Activated CD4-positive, alpha-beta T cell treated with anti-CD3 and anti-CD28 coated beads, Interleukin-2, amount 50 U/mL, for 1 hour (primary cell): ENCODE measurements at places on chromosomes 16 and 17.

GRCh38 chr16:84207879-84208278 lies 16.9 kb downstream of the ADAD2 start:
- DNase-seq = no peak

GRCh38 chr16:23651943-23652468 lies 10.7 kb downstream of the DCTN5 start:
- no peak for DNase-seq

- DNase-seq = no peak
Measured at GRCh38 chr16:29775742-29776408, 2.2 kb upstream of the ZG16 start.

- DNase-seq = no peak
Measured at GRCh38 chr17:41522301-41523224, 3.9 kb upstream of the KRT15 start.

DNA sequence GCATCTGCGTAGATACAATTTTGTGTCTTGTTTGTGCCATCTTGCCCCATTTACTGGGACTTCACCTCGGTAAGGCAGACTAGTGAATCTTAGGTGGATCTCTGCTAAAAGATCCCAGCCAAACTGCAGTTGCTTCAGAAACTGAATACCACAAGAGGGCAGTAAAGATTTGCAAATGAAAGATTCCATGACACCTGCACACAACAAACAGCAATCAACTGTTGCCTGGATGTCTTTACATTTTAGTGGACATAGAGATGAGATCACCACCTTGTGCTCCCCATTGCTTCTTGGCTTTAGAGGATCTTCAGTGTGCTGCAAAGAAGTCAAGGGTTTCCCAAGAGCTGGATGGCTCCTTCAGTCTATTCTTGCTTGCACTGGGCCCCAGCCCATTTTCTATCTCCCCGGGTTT lies 119.2 kb upstream of the CACNG5 start:
- no peak for DNase-seq

- no peak for DNase-seq
Measured at GRCh38 chr16:57628008-57628781, at the start of gene ADGRG1. Gene ADGRG1 (plus strand): TSS chr16:57628630. CDS start chr16:57650288, 21,658 bp downstream.

DNA sequence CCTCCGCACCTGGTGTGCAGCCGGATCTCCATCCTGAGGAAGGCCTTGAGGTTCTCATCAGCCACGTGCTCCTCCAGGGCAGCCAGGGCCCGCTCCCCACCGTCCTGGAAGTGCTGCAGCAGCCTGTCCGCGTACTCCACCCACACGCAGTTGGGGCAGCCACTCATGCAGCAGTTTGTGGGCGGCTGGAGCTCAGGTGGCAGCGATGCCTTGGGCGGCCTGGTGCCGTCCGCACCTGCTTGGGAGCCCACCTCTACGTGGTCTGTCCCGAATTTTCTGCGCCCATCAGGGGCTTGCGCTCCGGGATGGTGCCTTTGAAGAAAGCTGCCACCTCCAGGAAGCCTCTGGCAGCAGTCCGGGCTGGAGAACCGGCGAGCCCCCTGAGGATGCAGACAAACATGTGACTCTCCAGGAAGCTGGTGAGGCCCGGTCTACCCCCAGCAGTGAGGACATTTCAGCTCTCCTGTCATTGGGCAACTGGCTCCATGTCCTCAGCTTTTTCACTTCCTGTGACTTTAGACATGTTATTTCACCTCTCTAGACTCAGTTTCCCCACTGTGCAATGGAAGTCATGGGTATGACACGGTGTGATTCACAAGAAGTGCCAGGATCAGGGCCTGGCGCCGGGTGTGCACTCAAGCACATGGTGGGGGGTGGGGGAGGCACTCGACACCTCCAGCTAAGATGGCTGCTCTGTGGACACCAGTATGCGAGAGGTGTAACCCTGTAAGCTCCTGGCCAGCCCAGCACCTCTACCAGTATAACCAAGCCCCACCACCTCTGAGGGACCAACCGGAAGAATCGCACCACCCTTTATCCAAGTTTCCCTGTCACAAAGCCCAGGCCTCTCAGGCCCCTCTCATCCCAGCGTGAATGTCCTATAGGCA lies 957 bp downstream of the OXLD1 start:
- DNase-seq = peak; percentile 44

- DNase-seq = no peak
Measured at GRCh38 chr16:1073566-1074378, 1.2 kb downstream of the SSTR5 start.

DNA sequence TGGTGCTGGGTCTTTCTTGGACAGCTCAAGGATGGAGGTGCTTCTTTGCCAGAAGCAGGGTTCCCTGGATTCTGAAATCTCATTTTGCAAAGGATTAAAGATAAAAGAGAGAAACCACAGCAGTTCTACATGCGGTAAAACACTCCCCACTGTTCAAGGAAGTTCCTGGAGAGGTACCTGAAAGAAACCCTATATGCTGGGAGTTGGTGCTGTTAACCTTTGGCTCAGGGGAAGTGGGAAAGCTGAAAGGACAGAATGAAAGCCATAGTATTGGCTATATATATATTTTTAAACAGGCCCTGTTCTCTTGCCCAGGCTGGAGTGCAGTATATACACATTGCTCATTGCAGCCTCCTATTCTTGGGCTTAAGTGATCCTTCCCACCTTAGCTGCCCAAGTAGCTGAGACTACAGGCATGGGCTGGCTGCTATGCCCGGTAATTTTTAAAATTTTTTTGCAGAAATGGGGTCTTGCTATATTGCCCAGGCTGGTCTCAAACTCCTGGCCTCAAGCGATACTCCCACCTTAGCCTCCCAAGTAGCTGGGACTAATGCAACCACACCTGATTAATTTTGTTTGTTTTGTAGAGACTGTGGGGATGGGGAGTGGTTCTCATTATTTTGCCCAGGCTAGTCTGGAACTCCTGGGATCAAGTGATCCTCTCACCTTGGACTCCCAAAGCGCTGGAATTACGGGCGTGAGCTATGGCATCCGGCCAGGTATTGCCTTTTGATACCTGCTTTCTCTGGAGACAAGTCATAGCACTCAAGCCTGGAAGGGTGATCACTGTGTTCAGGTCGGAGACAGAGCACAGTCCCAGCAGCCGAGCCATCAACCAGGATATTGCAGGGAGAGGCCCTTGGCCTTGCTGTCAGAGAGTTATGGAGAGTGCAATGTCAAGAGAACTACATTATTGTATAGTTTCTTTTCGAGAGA lies 55.2 kb downstream of the MSI2 start:
- DNase-seq = no peak

DNA sequence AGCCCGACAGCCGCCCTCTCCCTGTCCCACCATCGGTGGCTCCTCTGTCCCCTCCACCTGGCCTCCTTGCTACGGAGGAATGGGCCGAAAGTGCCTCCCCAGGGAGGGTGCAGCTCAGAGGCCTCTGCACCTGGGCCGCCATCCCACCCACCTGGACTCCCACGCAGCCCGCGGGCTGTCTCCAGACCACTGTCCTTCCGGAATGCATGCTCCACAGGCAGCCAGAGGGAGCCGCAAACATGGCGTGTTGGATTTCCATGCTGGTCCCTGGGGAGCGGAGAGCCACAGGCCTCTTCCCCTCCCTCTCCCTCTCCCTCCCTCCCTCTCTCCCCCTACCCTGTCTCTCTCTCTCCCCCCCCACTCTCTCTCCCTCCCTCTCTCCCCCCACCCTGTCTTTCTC lies 3.0 kb downstream of the SSTR5 start:
- no peak for DNase-seq

GRCh38 chr17:28904800-28905199 lies 1.9 kb upstream of the DHRS13 start:
- no peak for DNase-seq

- no peak for DNase-seq
Measured at GRCh38 chr16:47627085-47627639, 166.0 kb downstream of the PHKB start.

GRCh38 chr16:88743693-88744576 lies 37.6 kb downstream of the CTU2 start:
- peak; percentile 76 for DNase-seq

GRCh38 chr17:50947782-50948543 lies 81.8 kb upstream of the TOB1 start:
- no peak for DNase-seq

DNA sequence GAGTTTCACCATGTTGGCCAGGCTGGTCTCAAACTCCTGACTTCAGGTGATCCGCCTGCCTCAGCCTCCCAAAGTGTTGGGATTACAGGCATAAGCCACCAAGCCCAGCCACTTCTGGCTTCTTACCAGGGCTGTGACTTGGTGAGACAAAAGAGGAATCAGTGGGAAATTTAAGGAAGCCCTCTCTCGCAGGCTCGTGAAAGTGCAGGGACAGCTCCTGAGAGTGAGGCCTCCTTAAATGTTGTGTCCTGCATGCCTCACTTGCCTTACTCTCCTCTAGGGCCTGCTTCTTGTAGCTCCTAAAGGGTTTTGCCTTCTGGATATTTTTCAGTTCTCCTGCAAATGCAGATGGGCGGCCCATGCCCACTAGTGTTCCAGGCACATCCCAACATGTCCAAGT lies 5.2 kb downstream of the AHSP start:
- no peak for DNase-seq

DNA sequence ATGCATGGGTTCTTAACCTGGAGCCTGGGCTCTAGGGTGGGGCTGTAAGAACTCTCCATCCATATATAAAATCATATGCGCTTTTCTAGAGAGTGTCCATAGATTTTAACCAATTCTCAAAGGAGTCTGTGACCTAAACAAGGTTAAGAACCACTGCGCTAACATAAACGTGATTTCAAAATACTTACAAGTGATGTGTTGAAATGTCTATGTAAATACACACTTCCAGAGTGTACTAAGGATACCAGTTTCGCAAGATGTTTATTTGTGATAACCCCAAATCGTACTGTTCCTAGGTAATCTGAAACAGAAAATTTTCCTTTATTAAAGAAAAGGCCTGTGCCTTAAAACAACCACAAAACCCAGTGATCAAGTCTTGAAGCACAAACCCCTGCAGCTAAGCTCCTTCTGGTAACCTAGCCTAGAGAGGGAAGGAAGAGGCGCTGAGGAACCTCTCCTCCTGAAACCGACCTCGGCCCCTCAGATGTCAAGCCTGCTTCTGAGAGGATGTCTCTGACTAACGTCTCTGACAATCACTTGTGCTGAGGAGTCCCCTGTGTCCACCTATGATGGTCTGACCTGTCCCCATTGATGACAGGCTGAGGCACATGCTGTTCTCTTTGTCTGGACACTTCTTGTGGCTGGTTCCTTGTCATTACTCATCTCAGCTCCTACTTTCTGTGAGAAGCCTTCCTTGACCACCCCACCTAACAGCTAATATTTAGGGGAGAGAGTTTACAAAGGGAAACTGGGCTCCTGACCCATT lies 32.2 kb downstream of the SNN start:
- no peak for DNase-seq

GRCh38 chr16:19522760-19523159 lies 862 bp upstream of the GDE1 start:
- DNase-seq = no peak

- DNase-seq = no peak
Measured at GRCh38 chr17:77320485-77321256, 179.9 kb downstream of the SEC14L1 start.

GRCh38 chr16:87971933-87972332 lies 20.7 kb downstream of the BANP start:
- DNase-seq = no peak

DNA sequence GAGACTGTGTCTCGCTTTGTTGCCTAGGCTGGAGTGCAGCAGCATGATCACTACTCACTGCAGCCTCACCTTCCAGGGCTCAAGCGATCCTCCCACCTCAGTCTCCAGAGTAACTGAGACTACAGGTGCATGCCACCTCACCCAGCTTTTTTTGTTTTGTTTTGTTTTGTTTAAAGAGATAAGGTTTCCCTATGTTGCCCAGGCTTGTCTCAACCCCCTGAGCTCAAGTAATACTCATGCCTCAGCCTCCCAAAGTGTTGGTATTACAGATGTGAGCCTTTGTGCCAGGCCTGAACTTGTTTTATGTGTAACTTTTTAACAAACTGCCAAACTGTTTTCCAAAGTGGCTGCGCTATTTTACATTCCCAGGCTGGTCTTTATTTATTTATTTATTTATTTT lies 41.8 kb upstream of the NUDT7 start:
- DNase-seq = no peak

DNA sequence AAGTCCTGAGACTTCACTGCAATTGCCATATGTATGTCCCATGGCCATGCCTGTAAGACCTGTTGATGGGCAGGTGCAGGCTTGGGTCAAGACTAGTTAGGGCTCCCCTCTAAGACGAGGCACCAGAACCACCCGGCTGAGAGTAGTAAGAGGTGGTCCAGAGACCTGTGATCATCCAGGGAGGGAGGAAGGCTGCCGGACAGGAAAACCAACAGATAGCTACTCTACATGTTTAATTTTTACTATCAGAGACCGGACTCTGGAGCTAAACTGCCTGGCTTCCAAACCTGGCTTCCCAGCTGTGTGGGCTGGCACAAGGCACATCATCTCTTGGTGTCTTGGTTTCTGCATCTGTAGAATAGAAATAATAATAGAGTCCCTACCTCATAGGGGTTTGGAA lies 73.0 kb downstream of the ERCC4 start:
- DNase-seq = no peak

DNA sequence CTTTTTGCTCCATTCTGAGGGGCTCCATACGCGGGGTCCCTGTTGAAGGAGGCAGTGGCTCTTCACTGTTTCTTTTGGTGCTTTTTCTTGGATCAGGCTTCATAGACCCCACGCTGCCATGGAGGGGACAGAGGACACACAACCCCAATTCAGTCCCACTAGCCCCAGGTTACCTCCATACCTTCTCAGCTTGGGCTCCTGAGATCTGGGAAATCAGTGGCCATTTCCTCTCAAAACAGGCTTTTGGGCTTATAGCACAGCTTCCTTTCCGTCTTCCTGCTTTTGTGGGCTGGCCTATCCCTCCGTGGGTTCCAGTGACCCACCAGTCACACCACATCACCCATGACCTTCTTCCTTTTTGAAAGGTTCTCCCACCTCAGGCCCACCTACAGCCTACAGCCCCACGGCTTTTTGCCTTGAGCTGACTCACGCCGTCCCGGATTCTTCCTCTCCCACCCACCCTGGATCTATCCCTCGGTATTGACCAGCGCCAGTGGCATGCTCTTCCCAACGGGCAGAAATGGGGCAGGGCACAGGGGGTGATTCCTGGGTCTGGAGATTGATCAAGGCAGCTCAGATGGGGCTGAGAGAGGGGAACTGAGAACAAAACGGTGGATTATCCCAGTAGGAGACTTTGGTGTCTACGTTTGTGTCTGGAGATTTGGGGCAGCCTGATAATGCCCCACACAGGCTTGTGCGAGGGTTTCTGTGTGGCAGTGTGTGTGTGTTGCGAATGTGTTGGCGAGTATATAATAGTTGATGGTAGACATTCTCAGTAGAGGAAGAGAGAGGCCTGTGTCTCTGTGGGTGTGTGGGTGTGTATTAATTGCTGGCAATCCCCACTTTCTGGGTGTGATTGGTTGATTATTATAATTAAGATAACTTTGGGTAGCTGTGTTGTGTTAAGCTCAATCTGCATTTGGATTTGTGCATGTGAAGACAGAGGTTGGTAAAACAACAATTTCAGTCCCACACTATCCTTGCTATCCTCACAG lies 3.8 kb downstream of the TBX21 start:
- no peak for DNase-seq

GRCh38 chr17:61330174-61331150 lies 69.2 kb upstream of the TBX2 start:
- DNase-seq = no peak

DNA sequence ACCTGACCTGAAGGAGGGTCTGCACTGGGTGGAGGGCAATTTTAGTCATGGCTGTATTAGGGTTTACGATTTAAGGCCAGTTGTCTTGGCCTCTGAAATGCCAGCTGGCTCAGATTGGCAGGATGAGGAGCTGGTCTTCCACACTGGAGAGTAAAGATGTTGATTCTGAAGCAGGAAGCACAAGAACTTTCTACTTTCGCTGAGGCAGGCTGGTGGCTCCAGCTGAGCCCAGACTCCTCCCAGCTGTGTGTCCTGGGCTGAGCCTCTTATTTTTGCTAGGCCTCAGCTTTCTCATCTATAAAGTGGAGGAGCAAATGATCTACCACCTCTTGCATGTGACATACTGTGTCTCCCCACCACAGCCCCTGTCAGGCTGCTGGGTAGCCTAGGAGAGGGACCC lies 74.4 kb downstream of the MRM1 start:
- no peak for DNase-seq
